Placental epithelial cell (primary cell): ENCODE measurements at places on chromosomes 4 and X. TPM values are rescaled to one million over a fixed set of nuclear protein-coding genes. Genes with fewer than 3 reads are reported as not detected.

STARD8 gene
- total RNA-seq: 0.11 and 0.39 TPM in 2 replicates

GRIA3 gene
- 0.76 TPM in 1 of 2 replicates, not detected in the other for total RNA-seq

SYTL4 gene
- 4.7 and 7.1 TPM in 2 replicates for total RNA-seq

SYTL5 gene
- 0.39 and 0.43 TPM in 2 replicates for total RNA-seq

XG gene
- total RNA-seq: 25.3 and 32.2 TPM in 2 replicates

MAGEA12 gene
- total RNA-seq: not detected in 2 replicates

NHS gene
- total RNA-seq: under 0.01 TPM in 2 replicates

NUP62CL gene
- 0.79 and 1.8 TPM in 2 replicates for total RNA-seq

UBQLN2 gene
- total RNA-seq: 16.5 and 23.1 TPM in 2 replicates

FRMPD3 gene
- total RNA-seq: under 0.01 and 0.33 TPM in 2 replicates

TLR7 gene
- under 0.01 TPM in 1 of 2 replicates, not detected in the other for total RNA-seq

GNRHR gene
- total RNA-seq: 0.33 and 0.39 TPM in 2 replicates

RAB28 gene
- total RNA-seq: 9.5 and 14.1 TPM in 2 replicates

WAS gene
- total RNA-seq: 0.39 TPM in 1 of 2 replicates, not detected in the other

OTUD6A gene
- not detected in 2 replicates for total RNA-seq

S100G gene
- not detected in 2 replicates for total RNA-seq

TMSB15B gene
- 7.9 and 9.3 TPM in 2 replicates for total RNA-seq

PRRG3 gene
- not detected in 2 replicates for total RNA-seq

CFAP47 gene
- total RNA-seq: under 0.01 TPM in 2 replicates

TNIP2 gene
- total RNA-seq: 42.0 and 45.9 TPM in 2 replicates

PAGE1 gene
- total RNA-seq: not detected in 2 replicates

TCP11X2 gene
- total RNA-seq: not detected in 2 replicates

PRR32 gene
- not detected in 2 replicates for total RNA-seq

SPANXB1 gene
- not detected in 2 replicates for total RNA-seq

FHDC1 gene
- total RNA-seq: 4.7 and 9.1 TPM in 2 replicates

SH3D19 gene
- 124 and 127 TPM in 2 replicates for total RNA-seq
